ENCODE measurements at places on chromosomes 2 and 18. TPM values are rescaled to one million over a fixed set of nuclear protein-coding genes. Genes with fewer than 3 reads are reported as not detected.

FBXO36 gene
- 2.2 TPM for total RNA-seq

CNDP1 gene
- 0.15 TPM for total RNA-seq

NAT8 gene
- not detected for total RNA-seq

IL1A gene
- total RNA-seq: not detected

RAB17 gene
- 0.81 TPM for total RNA-seq
